ENCODE measurements at places on chromosomes 5 and 9.
A peak's percentile ranks its signal among the peaks of the same experiment; 100 is the strongest.

DNA sequence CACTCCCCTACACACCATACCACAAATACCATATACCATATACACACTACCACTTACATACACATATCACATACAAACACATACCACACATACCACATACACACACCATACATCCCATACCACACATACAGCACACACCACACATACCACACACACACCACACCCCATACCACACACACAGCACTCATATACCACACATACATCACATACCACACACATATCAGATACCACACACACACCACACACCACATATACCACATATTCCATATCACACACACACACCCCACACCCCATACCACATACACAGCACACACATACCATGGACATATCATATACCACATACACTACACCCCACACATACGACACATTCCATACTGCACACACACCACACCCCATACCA, 276.6 kb downstream of the GADD45G start:
- DNase-seq = no peak

DNA sequence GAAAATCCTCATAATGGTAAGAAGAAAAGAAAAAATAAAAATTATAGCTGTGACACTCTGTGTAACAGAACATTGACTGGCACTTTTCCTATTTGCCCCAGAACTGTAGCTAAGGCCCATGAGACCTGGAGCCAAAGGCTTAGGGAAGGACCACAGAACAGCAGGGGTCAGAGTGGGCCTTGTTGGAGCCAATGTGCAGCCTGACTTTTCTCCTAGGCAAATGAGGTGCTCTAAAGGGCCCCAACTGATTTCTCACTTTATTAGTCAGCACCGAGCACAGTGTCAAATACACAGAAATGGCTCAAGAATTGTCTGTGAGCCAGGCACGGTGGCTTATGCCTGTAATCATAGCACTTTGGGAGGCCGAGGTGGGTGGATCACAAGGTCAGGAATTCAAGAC, 4.0 kb upstream of the MEGF9 start:
- no peak for DNase-seq

- peak; percentile 80 for DNase-seq
These were observed at the start of gene B4GALT7 for GRCh38 chr5:177599731-177600507. Gene B4GALT7 (plus strand): TSS chr5:177600132. CDS start chr5:177600211, 79 bp downstream.

DNA sequence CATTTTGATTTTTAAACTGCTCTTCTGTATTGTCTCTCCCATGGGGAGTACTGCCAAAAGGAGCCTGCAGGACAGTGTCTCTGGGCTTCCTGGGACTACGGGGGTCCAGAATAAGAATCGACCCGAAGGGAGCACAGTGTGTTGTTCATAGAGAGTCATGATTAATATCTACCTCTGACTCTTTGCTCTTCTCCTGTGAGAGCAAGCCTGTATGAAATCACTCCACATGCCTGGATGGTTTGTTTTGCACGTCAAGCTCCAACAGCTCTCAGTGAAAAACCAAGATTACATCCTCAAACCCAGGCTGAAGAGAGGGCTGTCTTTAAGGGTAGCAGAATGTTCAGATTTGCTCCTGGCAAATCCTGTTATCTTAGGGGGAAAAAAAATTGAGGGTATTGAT, 1860.0 kb upstream of the WWC1 start:
- no peak for DNase-seq

Measured in activated T-cell treated with anti-CD3 and anti-CD28 coated beads for 4 hours (primary cell).